ENCODE measurements at places on chromosomes 12 and 14. TPM values are rescaled to one million over a fixed set of nuclear protein-coding genes. Genes with fewer than 3 reads are reported as not detected.

PTHLH gene
- 1.2 TPM for total RNA-seq

BCDIN3D gene
- 3.6 TPM for total RNA-seq

NOVA1 gene
- total RNA-seq: 3.7 TPM

STXBP6 gene
- total RNA-seq: 31.7 TPM

GPRC5D gene
- total RNA-seq: not detected

KLRD1 gene
- 3.3 TPM for total RNA-seq

PRIMA1 gene
- 11.7 TPM for total RNA-seq

ACSM4 gene
- not detected for total RNA-seq

TSPAN8 gene
- total RNA-seq: 3.0 TPM

TAMALIN gene
- 20.8 TPM for total RNA-seq

DBX2 gene
- 0.17 TPM for total RNA-seq

SLC22A17 gene
- 61.2 TPM for total RNA-seq

SLC4A8 gene
- 0.25 TPM for total RNA-seq

SDSL gene
- total RNA-seq: 9.5 TPM

KCNH3 gene
- total RNA-seq: 1.4 TPM

SLC35F4 gene
- not detected for total RNA-seq

All from right cardiac atrium (tissue), 5 donors.